ENCODE measurements at places on chromosomes 4 and X. TPM values are rescaled to one million over a fixed set of nuclear protein-coding genes. Genes with fewer than 3 reads are reported as not detected.

GRCh38 chrX:129773649-129774458, 5.9 kb upstream of the SASH3 start:
- DNase-seq, result no peak

GRCh38 chrX:134547047-134547679, 87.2 kb downstream of the HPRT1 start:
- DNase-seq, result no peak

- DNase-seq, result no peak
Measured at GRCh38 chr4:138341739-138342415, 99.7 kb upstream of the SLC7A11 start.

- DNase-seq, result no peak
Measured at GRCh38 chrX:139982856-139983255, 17.5 kb upstream of the CXorf66 start.

Gene TACC3
- 7.3 TPM for total RNA-seq

Gene HTN3
- not detected for total RNA-seq

Gene PAGE3
- not detected for total RNA-seq

Gene FAM241A
- total RNA-seq, result 1.2 TPM
